ENCODE measurements at places on chromosomes 7 and 10.

DNA sequence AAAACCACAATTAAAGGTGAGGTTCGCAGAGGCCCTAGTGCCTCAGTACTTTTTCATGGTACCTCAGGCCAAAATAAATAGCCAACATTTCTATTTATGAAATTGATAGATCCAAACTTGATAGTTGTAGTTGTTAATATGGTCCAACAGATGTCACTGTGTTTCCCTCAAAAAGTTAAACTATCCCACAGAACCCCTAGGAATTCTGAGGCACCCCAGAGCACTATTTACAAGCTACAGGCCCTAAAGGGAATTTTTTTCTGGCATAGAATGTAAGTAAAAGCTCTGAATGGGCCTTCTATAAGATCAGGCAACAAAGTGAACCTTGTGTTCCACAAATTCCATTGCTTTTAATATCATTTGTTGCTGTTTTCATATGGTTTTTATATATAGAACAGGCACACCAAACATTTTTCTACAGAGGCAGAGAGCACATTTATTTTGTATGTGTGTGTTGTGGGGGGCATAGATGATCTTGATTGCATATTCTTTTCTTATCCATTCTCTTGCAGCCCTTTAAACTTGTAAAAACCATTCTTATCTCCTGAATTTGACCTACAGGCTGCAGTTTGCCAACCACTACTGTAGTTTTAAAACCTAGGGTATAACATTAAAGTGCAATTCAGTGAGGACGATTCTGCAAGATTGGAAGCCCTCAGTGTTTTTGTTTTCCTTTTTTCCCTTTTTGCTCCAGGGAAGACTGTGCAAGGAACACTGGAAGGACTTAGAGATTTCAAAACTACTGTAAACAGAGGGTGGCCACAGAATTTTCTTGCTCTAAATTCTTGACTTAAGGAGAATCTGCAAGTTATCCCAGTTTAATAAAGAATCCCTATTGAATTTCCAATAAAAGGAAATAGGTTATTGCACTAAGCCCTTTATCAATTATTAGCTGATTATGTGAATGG, 3.5 kb upstream of the ARL4A start:
- no peak for DNase-seq

DNA sequence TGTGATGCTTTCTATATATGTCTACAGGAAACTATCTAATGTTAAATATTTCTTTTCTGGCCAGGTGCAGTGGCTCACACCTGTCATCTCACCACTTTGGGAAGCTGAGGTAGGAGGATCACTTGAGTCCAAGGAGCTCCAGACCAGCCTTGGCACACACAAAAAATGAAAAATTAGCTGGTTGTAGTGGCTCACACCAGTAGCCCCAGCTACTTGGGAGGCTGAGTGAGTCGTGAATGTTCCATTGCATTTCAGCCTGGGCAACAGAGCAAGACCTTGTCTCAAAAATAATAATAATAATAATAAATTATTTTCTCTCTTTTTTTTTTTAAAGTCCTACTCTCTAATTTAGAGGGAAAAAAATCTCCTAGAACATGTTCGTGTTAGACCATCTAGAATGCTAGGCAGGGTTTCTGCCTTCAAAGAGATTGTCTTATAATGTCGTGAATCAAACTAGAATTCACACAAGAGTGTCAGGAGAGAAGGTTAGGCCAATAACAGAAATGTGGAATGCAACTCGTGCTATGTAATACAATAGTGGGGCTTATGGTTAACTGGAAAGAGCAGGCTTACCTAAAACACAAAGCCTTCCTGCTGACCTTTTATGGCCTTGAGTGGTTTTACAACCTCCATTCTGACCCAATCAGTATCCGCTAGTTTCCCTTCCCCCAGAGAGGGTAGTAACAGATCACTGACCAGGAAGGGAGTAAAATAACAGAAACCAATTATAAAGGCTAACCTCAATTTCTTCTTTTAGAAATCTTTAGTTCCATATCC, 46.3 kb downstream of the MYOF start:
- no peak for DNase-seq

DNA sequence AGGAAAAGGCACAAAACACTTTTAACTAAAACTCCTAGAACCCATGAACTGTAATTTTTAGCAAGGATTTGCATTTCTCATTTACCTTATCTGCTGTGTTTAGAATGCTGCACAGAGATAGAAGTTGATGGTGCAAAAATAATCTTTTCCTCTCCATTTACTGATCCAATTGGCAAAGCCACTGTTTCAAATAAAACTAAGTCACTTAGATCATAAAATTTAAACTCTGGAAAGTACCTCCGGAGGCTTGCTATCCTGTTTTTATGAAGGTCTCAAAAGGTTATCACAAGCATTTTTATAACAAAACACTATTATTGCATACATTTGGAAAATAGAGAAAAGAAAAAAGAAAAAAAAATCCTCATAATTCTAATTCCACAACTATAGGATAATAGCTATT, 7.6 kb downstream of the CPA2 start:
- no peak for DNase-seq

DNA sequence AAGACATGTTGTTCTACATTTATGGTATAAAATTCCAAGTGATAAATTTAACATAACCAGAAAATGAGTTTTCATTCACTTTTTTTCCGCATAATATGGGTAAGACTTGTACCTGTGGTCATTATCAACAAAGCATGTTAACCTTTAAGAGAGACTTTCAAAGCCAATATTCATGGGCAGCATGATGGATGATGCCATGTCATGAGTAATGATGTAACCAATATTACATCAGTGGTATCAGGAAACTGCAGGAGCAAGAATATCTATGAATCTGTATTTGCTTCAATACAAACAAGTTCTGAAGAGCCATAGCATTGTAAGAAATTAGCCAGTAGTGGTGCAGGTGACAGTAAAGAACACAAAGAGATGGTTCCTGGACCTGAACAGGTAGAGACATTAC, 126.9 kb downstream of the C1GALT1 start:
- no peak for DNase-seq

DNA sequence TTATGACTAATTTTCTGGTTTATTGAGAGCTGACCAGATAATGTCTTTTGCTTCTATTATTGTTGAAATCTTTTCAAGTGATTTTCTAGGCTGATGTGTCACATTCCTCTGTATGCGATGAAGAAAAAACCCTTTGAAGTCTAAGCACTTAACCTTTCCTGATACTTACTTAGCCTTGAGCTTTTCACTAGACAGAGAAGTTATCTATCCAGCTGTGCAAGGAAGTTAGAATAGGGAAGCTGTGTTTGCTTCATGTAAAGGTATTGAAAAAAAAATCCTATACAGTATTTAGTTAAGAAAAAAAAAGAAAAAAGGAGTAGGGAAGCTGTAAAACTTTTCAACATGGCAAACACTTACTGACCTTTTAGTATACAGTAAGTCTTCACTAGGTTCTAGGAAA, 117.6 kb upstream of the DNAJB12 start:
- DNase-seq, result no peak

DNA sequence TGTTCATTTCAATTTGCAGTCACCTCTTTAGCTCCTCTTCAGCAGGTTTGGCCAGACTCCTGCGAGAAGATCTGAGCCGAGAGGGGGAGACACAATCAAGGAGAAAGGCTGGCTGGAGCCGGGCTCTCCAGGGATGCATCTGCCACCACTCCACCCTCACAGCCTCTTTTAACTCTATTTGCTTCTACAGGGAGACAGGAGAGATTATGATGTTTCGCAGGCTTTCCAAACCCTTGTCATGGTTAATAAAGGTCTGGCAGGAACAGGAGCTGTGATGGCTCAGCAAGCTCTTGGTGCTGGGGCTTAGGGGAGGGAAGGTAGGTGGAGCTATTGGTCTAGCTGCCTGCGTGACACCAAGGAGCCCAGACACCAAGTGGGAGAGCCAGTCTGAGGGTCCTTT, 448.1 kb upstream of the PODXL start:
- no peak for DNase-seq

DNA sequence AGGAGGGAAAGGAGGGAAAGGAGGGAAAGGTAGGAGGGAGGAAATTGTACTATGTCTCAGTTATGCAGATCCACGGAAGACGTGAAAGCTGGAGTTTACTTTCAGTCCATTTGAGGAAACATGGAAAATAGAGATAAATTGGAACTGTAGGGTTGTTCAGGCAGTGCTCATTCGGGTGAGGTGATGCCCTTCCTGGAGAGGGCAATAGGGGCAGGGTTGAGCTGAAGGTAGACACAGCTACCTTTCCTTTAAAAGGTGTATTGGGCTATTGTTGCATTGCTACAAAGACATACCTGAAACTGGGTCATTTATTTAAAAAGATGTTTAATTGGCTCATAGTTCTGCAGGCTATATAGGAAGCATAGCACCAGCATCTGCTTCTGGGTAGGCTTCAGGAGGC, 116.9 kb upstream of the PLXDC2 start:
- DNase-seq, result no peak

DNA sequence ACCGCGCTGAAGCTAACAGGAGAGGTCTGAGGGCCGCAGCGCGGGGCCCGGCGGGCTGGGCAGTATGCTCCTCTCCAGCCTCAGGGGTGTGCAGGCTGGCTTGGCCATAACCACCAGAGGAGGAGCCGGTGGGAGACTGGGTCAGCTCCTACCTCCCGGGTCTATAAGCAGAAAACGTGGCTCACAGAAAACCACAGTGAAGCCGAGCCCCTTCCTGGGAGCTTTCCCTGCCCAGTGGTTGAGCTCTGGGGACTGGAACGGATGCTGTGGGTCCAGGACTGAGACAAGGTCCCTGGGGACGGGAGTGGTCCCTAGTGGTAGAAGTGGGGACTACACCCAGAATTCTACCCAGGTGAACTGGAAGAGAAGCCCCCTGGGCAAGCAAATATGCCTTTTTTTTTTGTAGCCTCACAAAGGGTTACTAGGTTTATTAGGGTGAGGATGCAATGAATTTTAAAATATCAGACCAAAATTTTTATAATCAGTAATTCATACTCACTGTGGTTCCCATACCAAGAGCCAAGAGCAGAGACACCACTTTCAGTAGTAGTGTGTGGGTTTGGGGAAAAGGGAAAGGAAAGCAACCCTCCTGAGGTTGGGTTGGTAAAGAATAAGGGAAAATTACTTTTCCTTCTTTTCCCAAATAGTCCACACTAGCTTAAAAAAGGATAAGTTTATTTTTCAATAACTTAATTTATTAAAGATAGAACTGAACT, 67.9 kb upstream of the PRKCQ start:
- peak; percentile 73 for DNase-seq

- DNase-seq, result no peak
Observed at GRCh38 chr7:43799605-43800004, 41.1 kb downstream of the BLVRA start.

- DNase-seq, result no peak
Observed at GRCh38 chr7:128203047-128203491, 38.0 kb upstream of the LEP start.

Data from activated T-cell treated with anti-CD3 and anti-CD28 coated beads, Interleukin-2, amount 50 U/mL, for 72 hours (primary cell).